ENCODE measurements at places on chromosomes 1 and 21.

- DNase-seq, result no peak
Measured at GRCh38 chr21:17370263-17370662, 142.6 kb upstream of the CXADR start.

- DNase-seq, result no peak
Measured at GRCh38 chr1:173714441-173714758, 381 bp upstream of the KLHL20 start.

DNA sequence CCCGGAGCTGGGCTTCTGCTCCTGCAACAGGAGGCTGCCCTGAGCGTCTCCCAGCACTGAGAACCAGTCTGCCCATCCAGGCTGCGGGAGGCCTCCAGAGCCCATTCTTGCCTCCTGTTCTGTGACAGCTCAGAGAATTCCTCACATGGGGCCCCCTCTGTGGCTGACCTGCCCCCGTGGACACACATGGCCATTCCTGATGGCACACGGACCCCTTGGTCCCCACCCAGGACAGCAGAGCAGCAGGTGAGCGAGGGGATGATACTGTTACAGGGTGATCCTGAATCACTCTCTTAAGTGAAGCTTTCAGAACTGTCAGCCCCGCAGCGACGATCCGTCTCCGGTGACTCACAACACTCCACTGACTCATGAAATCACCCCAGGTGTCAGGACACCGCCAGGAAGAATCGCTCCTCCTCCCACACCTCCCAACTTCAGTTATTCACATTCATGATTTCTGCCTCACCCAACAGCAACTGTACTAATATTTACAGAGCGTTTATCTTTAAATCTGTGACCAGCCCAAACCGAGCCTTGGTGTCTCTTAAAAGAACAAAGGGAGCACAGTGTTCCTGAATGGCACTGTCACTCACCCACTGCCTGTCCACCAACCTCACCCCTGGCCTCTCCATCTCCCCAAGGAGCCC lies 22.5 kb downstream of the CHD5 start:
- peak; percentile 26 for DNase-seq

- no peak for DNase-seq
Measured at GRCh38 chr1:50976890-50977574, 7.0 kb downstream of the CDKN2C start.

- no peak for DNase-seq
Measured at GRCh38 chr1:74180490-74180889, 17.5 kb downstream of the LRRIQ3 start.

DNA sequence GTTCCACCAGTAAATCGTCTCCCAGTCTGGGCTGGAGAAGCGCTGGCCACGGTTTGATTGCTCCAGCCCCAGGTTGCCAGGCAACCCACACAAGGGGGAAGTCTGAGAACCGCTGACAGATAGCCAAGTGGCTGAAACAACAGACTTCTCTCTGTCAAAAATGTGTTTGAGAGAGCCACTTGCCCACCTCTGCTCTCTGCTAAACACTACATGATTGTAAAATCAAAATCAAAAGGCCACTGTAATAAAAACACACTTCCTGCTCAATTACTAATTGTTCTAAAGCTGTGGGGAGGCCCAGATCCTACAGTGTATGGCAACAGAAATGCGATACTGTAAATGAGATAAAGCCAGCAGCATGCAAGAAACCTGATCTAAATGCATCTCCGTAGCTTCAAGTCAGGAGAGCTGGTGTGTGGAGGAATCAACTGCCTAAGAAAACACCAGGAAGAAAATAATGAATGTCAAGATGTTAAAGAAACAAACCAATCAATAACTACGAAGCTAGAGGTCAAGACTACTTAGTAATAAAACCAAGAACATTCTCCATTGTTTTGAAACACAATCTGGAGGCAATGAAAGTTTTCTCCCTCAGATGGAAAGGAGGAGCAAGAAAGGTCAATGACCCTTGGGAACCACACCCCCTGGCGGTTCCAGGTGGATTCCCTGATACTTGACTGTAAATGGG lies 121.2 kb downstream of the SLC45A1 start:
- DNase-seq, result peak; percentile 65

DNA sequence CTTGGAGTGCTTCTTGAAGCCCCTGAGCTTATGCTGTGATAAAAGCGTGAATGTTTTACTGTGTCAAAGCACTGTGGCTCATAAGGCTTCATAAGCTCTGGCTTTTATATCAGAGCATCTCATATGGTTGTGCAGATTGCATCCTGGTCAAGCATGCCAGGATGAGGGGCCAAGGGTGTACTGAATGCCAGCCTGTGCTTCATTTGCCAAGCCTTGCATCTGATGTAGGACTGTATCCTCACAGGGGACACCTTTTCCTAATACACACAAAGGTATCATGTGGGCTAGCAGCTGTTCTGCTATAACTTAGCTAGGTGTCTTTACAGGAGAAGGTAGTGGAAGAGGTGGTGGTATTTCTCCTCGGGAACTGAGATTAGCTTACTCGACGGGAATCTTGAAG lies 134.7 kb downstream of the ST6GALNAC3 start:
- DNase-seq, result no peak

DNA sequence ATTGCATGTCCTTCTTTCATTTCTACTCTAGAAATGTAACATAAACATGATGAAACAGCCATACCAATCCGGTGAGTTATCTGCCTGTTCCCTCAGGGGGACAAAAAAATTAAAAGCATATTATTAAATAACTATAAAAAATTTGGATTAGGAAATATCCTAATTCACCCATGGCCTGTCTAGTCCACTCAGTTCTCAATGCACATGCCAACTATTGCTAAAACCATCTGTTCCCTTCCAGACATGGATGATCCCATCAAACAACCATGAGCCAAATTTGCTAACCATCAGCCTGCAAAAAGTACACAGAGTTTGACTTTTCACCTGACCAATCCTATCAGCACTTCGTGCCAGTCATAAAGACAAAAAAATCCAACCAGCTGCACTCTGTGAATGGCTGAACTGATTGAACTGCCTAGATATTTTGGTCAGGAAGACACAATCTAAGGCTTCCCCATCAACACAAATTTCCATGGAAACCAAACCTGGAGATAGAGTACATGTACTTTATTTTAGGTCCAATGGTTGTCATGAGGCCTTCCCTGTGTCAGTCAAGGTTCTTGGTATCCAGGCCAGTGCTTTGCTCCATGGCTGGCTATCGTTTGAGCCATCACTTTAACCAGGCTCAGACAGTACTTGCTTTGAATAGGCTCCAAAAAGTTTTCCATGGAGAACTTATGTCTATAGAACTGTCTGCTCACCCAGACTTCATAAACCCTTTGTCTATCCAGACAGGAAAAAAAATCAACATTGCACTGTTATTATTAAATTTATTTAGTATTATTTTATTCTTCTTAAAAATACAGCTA lies 570.8 kb downstream of the LTN1 start:
- no peak for DNase-seq

DNA sequence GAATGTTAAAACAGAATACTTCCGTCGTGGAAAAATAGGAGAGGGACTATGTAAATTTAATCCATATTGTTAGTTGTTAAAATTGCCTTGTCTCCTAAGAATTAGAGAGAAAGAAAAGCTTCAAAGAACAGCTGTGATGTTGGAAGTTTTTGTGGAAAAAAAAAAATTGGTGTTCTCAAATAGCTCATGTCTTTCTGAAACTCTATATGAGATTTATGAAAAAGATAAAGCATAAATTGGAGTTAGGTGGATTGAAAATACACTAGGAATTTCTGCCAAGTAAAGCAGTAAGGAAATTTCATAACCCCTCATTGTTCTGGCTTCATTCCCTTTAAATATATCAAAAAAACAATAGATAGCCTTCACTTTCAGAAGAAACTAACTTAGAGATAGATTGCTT lies 274.0 kb upstream of the ADAMTS5 start:
- DNase-seq, result no peak

DNA sequence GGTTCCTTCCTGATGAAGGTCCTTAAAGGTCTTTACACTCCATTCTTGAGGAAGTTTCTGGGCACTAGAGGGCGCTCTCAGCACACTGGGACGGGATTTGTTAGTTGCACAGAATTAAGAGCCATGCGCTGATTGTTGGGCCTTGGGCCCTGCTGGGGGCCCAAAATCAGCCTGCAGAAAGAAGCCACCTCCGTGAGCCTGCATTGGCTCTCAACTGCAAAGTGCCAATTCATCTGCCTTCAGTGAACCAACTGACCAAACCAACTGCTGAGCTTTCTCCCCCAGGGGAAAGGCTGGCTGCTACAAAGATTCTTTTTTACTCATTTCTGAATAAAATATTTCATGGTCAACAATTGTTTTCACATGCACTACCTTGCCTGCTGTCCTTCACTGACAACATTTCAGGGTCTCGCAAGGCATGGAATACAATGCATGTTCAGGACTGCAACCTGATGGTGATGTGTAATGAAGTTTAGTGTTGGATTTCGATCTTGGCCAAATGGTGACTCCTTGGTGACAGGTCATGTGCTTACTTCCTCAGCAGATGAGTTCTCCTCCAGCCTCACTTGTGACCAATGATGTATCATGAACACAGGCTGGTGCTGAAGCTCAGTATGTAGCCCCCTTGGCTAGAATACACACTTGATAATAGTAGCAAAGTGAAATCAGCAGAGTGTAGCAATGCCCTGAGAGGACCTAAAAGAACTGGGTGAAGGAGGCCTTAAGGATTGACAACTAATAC lies 45.7 kb upstream of the PRDX6 start:
- DNase-seq, result no peak

GRCh38 chr1:15075817-15076216 lies 77.7 kb upstream of the TMEM51 start:
- DNase-seq, result no peak

DNA sequence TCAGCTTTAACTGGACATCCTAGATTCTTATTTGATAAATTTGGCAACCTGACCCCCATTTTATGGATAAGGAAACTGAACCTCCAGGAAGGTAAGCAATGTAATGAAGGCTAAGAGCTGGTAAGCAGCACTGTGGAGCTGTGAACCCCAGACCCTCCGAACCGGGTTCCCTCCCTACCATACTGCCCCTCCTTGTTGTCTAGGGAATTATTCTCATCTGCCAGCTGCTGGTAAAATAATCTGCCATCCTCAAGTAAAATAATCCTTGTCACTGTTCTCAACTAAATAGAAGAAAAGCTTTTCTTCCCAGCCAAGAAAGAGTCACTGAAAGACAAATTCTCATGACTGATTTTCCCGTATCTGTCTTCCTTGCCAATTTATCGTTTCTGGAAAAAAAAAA lies 55.8 kb upstream of the PRDX6 start:
- DNase-seq, result no peak

DNA sequence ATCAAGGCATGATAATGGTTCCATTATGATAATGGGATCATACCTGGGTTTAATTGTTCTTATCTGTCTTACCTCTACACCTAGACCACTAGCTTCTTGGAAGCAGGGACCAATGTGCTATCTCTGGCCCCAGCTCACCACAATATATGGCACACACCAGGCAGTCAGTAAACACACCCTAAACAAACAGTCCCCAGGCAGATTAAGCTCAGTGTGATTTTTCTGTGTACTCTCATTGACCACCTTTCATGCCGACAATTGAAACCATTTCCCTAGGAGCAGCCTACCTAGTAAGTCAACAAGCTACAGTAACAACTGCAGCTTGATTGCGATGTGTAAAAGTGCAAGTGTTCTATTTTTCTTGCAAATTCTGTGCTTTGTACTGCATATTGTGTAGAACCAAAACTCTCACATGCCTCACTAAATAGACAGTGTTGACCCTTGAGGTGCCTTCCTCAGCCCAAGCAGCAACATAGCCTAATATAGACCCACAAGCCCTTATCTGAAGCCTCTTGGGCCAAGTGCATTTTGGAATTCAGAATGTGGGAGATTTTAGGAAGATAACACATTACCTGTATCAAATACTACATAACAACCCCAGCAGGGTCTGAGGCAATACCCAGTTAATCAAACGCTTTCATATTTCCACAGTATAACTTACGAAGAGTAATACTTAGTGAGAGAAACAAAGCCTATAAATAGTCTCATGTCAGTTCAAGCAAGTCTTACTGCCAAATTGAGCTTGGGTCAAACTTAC lies 32.0 kb downstream of the INPP5B start:
- no peak for DNase-seq

DNA sequence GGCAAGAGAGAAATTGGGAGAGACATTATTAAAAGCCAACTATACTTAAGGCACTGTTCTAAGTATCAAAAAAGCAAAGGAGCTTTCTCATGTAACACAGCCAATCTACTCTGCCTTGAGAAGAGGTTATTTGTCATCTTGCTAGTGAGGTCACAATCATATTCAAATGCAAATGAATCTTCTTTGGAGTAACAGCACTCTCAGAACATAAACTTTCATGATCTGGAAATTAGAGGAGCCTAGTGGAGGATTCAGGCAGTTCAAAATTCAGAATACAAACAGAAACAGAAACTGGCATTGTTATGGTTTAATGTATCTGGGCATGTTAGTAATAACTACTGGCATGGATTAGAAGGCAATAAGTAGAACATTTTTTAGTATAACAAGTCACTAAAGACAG lies 57.4 kb downstream of the ARID4B start:
- no peak for DNase-seq

- DNase-seq, result no peak
Measured at GRCh38 chr1:32876341-32877210, 5.9 kb upstream of the FNDC5 start.

GRCh38 chr1:6935361-6935883 lies 150.2 kb downstream of the CAMTA1 start:
- DNase-seq, result no peak

GRCh38 chr1:3417082-3417739 lies 37.3 kb upstream of the ARHGEF16 start:
- no peak for DNase-seq

DNA sequence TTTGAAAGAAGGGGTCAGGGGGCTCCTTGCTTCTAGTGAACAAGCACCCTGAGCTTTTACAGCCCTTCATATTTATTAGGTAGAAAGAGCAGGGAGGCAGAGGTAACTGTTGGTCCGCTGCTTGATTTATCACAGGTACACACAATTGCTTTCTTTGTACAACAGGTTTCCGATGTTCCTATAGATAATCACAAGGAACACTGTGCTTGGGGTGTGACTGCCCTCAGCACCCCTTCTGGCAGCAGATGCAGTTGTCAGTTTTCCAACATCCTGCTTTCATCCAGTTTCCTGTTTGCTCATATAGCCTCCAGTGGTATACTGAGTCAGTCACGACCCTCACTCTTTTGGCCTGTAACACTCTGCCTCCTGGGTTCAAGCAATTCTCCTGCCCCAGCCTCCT lies 40.6 kb downstream of the SCP2 start:
- no peak for DNase-seq

- no peak for DNase-seq
Measured at GRCh38 chr1:210440081-210440480, 111.4 kb downstream of the HHAT start.

DNA sequence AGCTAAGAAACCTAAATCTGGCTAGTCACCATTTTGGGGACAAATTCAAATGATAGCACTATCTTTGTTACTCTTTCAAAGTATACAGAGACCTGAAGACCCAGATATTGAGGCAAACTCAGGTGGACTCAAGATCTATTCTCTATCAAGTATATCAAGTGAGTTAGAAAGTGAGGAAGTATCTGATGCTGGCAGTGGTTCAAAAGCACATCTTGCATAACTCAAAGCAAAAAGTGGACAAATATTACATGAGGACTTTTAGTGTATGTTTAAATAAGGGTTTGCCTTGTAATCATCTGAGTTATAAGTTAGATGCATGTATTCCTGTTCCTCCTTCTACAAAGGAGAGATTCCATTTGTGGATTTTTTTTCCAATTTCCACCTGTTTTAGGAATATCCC lies 338.4 kb downstream of the DISC1 start:
- no peak for DNase-seq

GRCh38 chr21:17388226-17388625 lies 124.6 kb upstream of the CXADR start:
- DNase-seq, result no peak

Measured in non-pigmented ciliary epithelial cell (primary cell).